GM04504 (cell line): ENCODE measurements at places on chromosomes 6 and 20.
A peak's percentile ranks its signal among the peaks of the same experiment; 100 is the strongest.

GRCh38 chr20:63246490-63247288 is 7.6 kb downstream of the NKAIN4 start:
- no peak for DNase-seq

DNA sequence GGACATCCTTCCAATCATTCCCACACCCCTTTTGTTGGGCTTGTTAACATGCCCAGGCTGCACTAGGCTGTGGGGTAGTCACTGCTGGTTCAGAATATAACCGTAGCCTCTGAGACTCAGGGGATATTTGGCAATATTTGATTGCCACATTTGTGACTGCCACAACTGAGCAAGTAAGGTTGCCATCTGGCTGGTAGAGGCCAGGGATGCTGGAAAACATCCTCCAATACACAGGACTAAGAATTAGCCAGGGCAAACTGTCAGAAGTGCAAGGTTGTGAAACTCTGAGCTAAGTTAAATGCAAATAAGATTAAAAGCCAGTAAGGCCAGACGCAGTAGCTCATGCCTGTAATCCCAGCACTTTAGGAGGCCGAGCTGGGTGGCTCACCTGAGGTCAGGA is 112.0 kb downstream of the ZMYND8 start:
- DNase-seq = no peak

GRCh38 chr6:89348372-89348771 is 4.2 kb downstream of the UBE2J1 start:
- DNase-seq = no peak

GRCh38 chr6:150394899-150395295 is 26.1 kb downstream of the IYD start:
- no peak for DNase-seq

- DNase-seq = no peak
Observed at GRCh38 chr20:23205211-23205610, 119.1 kb upstream of the CD93 start.

- DNase-seq = peak; percentile 24
Observed at GRCh38 chr6:151325075-151326050, 66.0 kb downstream of the ZBTB2 start.

DNA sequence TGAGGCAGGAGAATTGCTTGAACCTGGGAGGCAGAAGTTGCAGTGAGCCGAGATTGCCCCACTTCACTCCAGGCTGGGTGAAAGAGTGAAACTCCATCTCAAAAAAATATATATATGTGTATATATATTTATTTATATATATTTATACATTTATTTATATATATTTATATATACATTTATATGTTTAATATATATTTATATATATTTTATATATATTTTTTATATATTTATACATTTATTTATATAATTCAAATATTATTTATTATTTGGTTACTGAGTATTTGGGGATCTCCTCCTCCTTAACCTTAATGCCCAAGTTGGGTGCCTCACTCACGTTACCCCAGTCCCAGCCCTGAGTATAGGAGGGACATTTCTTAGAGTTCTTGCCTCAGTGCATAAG is 2.7 kb downstream of the FAM50B start:
- no peak for DNase-seq

- no peak for DNase-seq
Observed at GRCh38 chr6:7646394-7646793, 56.4 kb downstream of the SNRNP48 start.

DNA sequence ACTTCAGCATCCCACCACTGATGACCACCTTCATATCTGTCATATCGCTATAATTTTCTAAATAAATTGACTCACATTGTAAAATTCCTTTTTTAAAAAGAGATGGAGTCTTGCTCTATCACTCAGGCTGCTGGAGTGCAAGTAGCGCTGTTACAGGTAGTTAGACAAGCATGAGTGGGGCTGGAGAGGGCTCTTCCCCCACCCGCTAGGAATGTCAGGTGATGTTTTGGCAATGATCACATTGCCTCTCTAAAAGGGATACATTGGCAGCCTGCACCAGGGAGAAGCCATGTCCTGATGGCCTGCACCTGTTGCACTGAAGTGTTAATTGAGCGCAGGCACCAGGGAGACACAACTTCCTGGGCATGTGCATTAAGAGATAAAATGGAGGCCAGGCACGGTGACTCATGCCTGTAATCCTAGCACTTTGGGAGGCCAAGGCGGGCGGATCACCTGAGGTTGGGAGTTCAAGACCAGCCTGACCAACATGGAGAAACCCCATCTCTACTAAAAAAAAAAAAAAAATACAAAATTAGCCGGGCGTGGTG is 16.9 kb upstream of the SLC22A16 start:
- DNase-seq = no peak

DNA sequence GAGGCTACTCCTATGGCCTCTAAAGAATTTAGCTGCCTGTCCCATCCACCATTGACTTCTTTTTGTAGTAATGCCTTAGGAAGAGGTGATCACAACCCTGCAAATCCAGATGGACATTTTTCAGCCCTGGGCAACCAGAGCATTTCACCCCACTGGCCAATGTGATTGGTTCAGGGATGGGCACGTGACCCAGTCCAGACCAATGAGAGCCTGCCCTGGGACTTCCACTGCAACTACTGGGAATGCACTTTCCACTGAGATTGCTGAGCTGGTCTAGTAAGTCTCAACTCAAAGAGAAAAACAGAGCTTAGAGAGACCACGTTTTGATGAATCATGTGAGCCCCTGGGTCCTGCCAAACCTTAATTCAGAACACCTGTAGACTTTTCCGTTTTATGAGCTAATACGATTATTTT is 8.9 kb upstream of the UBE2V1 start:
- DNase-seq = peak; percentile 48

- peak; percentile 44 for DNase-seq
Observed at GRCh38 chr20:8449123-8449522, 317.1 kb downstream of the PLCB1 start.

GRCh38 chr20:58889334-58889760 is 36.8 kb downstream of the GNAS start:
- DNase-seq = no peak

DNA sequence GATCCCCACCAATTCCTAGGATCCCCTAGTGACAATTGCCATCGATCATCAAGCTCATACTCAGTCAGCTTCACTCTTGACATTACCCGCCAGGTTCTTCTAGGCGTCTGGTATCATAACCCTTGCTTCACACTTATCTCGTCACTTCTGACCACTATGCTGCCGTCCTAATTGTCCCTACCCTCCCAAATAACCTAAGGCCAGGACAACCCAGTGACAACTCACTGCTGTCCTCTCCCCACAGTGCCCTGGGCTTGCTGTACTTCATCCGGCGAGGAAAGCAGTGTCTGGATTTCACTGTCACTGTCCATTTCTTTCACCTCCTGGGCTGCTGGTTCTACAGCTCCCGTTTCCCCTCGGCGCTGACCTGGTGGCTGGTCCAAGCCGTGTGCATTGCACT is 3.7 kb downstream of the SYS1 start:
- DNase-seq = no peak

DNA sequence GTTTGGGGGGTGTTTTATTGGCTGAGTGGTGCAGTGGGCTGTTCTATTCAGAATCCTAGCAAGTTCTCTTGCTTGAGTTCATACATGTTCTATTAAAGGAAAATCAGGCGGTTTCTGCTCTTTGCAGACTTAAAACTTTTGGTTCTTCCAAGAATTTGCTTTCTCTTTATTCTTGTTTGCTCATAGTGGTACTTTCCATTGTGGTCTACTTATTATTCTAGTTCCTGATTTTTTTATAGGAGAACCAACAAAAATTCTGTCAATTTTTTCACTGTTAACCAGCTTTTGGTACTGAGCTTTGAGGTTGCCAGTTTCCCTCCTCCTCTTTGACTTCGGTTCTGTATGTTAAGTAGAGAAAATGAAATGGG is 6.7 kb downstream of the AFDN start:
- DNase-seq = no peak

DNA sequence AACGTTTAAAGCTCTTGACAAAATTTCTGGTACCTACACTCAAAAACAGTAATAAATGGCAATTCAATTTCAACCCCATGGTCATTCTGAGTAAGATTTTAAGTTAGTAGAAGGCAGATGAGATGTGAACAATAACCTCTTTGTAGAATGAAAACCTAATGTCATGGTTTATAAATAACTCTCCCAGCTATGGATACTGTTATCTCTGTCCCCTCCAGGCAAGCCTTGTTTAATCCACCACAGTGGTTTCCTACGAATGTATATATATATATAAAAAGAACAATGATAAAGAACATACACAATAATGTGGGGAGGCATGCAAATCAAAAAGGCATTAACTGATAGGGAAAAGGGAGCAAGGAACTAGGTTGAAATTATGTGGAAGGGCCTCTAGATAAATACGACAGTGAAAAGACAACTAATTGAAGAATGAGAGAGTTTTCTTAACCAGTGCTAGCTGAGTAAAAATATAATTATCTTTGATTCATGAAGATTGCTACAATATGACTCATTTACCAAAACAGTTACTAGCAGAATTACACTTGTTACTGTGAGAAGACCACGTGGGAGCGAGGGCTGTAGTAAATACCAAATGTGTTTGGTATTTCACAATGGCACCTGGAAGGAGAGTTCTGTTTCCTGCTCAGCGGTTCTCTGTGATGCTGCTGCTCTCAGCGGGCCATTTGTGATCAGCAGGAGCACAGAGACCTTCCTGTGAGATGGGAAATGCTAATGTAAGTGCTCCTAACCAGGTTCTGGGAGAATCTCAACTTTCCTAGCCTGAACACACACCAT is 173.7 kb downstream of the MBOAT1 start:
- peak; percentile 4 for DNase-seq

- DNase-seq = no peak
Observed at GRCh38 chr6:33904050-33904746, 100.4 kb upstream of the MLN start.

DNA sequence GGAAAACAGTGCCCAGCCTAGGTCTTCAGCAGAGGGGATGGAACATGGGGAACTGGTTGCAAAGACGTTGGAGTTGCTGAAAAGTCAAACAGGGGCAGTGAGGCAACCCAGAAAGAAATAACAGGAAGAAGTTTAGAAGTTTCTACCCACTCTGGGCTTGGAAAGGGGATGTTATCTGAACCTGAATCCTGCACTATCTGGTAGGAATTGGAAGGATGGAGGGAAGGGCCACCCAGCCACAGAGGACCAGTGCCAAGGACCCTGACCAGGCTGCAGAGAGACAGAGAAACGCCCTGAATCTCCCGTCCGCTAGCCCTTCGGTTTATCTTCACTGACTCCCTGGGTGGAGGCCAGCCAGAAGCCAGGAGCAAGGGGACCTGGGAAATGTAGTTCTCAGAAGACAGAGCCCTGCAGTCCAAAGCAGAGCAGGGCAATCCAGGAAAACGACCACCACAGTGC is 217.3 kb upstream of the RREB1 start:
- DNase-seq = no peak

DNA sequence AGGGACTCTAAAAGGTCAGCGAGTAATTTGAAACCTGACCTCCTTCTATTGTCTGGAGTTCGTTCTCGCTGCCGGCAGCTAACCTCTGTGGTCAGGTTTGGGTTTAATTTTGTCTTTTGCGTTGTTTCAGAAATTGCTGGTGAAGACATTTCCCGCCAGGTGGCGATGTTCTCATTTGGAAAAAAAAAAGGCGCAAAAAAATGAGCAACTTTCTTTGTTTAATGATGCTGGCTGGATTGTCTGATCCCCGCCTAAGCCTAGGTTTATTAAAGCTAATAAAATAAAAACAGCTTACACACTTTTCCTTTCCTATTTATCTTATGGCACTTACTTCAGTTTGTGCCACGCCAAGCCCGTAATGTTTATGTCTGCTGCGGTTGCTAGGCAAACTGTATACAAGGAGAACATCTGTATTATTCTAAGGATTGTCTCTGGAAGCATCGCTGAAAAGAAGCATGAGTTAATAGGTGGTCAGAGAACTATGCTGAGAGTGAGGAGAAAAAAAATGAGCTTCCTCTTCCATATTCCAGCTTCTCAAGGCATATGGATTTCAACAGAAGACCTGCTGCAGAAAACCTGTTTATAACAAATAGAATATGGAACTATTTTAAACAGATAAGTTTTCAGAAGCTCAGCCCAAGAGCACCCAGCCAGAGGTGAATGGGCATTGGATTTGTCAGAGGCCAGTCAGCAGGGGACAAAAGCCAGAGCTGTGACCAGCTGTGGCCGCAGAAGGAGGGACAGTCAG is 205.7 kb downstream of the DOK5 start:
- DNase-seq = peak; percentile 10

- no peak for DNase-seq
Observed at GRCh38 chr6:33944686-33945411, 141.0 kb upstream of the MLN start.

- DNase-seq = no peak
Observed at GRCh38 chr20:9475456-9475855, 38.9 kb upstream of the LAMP5 start.

DNA sequence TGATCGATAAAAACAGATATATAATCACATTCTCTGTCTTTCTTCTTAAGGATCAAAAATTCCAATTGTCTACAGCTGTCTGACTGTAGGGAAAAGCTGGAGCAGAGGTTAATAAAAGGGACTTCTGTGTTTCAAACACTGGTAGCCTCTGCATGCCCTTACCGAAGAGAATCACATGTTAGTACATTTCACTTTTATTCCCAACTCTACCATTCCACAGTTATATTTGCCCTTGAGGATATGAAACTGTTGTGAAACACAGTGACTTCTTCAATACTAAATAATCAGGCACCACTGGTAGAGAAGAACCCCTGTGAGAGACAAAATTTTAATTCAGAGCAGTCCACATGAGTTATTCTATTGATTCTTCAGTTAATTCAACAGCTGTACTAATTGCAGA is 1187.3 kb upstream of the CITED2 start:
- DNase-seq = no peak

DNA sequence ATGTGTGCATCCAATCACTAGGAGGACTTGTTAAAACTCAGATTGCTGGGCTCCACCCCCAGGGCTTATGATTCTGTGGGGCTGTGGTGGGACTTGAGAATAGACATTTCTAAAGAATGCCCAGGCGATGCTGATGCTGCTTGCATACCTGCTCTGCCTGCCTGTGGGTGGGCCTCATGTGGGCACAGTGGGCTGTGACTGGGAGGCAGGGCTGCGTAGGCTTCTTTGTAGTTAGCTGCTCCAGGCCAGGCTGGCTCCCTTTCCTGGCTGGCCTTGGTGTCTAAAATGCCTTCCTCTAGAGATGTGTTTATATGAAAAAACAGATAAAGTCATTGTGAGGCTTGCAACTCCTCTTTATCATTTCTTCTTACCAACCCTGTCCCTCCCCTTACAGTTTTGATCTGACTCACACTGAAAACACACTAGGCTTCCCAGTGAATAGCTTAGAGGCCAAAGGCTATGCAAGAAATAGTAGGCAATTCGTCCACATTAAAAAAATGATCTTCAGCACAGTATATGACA is 495.5 kb upstream of the MAP3K7 start:
- no peak for DNase-seq

- DNase-seq = no peak
Observed at GRCh38 chr20:43840382-43841070, 74.1 kb upstream of the TOX2 start.

GRCh38 chr6:11702500-11703130 is 76.0 kb downstream of the ADTRP start:
- no peak for DNase-seq

GRCh38 chr20:46330072-46330763 is 21.9 kb upstream of the CDH22 start:
- DNase-seq = no peak

GRCh38 chr6:13908955-13909381 is 15.8 kb upstream of the RNF182 start:
- DNase-seq = peak; percentile 42
